ENCODE measurements at places on chromosomes 13 and 19. TPM values are rescaled to one million over a fixed set of nuclear protein-coding genes. Genes with fewer than 3 reads are reported as not detected.

The SERTM1 gene
- not detected for total RNA-seq

- no peak overlapping the region for H3K4me3 ChIP-seq
- no peak for DNase-seq
- no peaks in the 10 kb centered on the region for H3K27me3 ChIP-seq
Measured at GRCh38 chr13:66265371-66265770, 964.8 kb downstream of the PCDH9 start.

The CGB2 gene
- not detected for total RNA-seq

- H3K27ac ChIP-seq: no peak overlapping the region
- H3K4me1 ChIP-seq: no peaks in the 10 kb centered on the region
- H3K27me3 ChIP-seq: no peaks in the 10 kb centered on the region
- no peak for DNase-seq
- no peaks in the 10 kb centered on the region for H3K36me3 ChIP-seq
- no peak overlapping the region for H3K4me3 ChIP-seq
Measured at GRCh38 chr13:99819967-99820366, 151.6 kb downstream of the ZIC5 start.

DNA sequence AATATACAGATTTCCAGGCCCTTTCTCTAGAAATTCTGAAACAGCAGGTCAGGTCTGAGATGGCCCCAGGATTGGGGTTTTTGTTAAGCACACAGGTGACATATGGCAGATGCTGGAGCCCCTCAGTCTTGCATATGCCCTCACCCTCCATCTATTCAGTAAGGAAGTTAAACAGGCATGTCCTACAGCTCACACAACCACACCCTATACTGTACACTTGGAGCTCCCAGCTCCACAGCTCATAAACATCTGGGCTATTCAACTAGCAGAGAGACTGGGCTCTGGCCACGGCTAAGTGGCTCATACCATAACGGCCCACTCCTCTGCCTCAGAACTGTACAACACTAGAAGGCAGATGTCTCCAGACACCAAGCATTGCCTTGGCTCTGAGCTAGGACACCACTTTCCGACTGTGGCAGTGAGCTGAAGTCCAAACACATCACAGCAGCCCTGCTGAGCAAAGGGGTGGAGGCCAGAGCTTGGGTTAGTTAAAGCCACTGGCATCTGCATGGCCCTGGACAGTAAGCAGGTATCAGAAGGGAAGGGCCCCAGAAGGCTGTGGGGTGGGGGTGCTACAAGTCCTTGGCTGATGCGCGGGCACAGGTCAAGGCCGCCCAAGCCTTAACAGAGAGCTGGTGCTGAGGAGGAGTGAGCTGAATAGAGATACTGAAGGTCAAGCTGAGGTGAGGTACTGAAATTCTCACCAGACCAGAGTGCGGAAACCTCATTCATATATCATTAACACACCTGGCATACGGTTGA is 79.1 kb downstream of the ABCC4 start:
- no peak for DNase-seq
- no peaks in the 10 kb centered on the region for H3K27me3 ChIP-seq
- no peak overlapping the region for H3K4me3 ChIP-seq
- no peak overlapping the region for H3K27ac ChIP-seq

- H3K27me3 ChIP-seq: no peaks in the 10 kb centered on the region
- no peak overlapping the region for H3K4me3 ChIP-seq
- no peak for DNase-seq
- H3K4me1 ChIP-seq: no peaks in the 10 kb centered on the region
- H3K36me3 ChIP-seq: no peaks in the 10 kb centered on the region
Measured at GRCh38 chr13:53683608-53684007, 655.0 kb downstream of the OLFM4 start.

The UGGT2 gene
- total RNA-seq: 78.2 TPM

The KCNRG gene
- total RNA-seq: 4.0 TPM

DNA sequence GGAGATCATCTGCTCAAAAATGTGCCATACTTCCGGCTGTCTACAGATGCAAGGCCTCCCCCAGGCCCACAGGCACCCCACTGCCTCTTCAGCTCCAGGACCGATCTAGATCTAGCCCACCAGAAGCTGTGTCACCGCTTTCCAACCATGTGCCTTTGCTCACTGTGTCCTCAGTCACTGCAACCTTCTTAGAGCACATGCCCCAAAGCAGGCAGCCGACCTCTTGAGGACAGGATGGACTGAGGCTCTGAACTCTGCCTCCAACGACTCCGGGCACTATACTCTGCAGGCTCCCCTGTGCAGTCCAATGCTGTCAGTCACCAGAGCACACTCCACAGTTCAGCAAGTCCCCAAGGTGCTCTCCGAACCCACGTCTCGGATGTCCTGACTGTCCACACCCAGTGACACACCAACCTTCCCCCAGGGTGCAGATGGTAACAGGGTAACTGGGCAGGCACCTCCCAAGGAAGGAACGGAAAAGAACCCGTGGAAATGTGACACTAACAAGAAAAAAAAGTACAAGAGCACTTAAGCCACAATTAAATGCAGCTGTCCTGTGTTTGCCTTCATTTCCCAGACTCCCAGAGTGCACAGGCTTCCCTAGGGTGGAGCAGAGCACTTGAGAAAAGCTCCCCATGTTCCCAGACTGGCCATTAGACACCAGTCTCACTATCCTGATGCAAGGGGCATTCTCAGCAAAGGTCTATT is 4.8 kb downstream of the STK24 start:
- peak overlapping the region; percentile 75 for H3K27ac ChIP-seq
- DNase-seq: peak; percentile 86
- H3K4me1 ChIP-seq: peaks cover 55% of the 10 kb centered on the region
- no peaks in the 10 kb centered on the region for H3K27me3 ChIP-seq

- H3K27me3 ChIP-seq: peaks cover 7% of the 10 kb centered on the region
- no peak for DNase-seq
- H3K4me3 ChIP-seq: no peak overlapping the region
- H3K4me1 ChIP-seq: no peaks in the 10 kb centered on the region
- no peaks in the 10 kb centered on the region for H3K36me3 ChIP-seq
- H3K27ac ChIP-seq: no peak overlapping the region
Measured at GRCh38 chr19:42514449-42514848, 13.8 kb downstream of the CEACAM1 start.

GRCh38 chr19:39166571-39167391 is 30.0 kb upstream of the NCCRP1 start:
- peaks cover 10% of the 10 kb centered on the region for H3K36me3 ChIP-seq
- H3K4me3 ChIP-seq: no peak overlapping the region
- H3K4me1 ChIP-seq: no peaks in the 10 kb centered on the region
- H3K27ac ChIP-seq: no peak overlapping the region
- no peaks in the 10 kb centered on the region for H3K27me3 ChIP-seq

- H3K4me3 ChIP-seq: no peak overlapping the region
- H3K27me3 ChIP-seq: no peaks in the 10 kb centered on the region
- no peaks in the 10 kb centered on the region for H3K36me3 ChIP-seq
Measured at GRCh38 chr13:90542959-90543505, 804.5 kb upstream of the MIR17HG start.

The KLC3 gene
- 0.72 TPM for total RNA-seq

The ZNF506 gene
- total RNA-seq: 14.8 TPM

The GARIN5A gene
- total RNA-seq: 0.29 TPM

The SMAD9 gene
- total RNA-seq: 4.7 TPM

DNA sequence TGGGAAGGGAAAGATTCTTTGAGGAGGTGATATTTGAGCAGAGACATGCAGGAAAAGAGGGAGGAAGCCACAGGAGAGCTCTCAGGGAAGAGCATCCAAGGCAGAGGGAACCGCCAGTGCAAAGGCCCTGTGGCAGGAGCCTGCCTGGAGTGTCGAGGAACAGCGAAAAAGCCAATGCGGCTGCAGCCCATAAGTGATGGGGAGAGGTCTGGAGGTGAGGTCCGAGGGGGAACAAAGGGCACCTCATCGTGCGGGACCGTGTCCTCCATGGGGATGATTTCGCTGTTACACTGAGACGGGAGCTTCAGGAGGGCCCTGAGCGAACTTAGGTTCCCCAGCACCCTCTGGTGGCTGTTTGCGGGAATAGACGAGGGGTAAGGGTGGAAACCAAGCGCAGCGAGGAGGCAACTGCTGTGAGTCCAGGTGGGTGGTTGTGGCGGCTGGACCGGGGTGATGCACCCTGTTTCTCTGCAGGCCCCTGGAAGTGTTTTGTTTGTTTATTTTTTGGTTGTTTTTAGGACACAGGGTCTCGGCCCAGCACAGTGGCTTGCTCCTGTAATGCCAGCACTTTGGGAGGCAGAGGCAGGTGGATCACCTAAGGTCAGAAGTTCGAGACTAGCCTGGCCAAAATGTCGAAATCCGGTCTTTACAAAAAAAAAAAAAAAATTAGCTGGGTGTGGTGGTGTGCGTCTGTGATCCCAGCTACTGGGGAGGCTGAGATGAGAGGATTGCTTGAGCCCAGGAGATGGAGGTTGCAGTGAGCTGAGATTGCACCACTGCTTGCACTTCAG is 5.9 kb upstream of the EHD2 start:
- H3K27me3 ChIP-seq: no peaks in the 10 kb centered on the region
- H3K4me3 ChIP-seq: no peak overlapping the region
- no peaks in the 10 kb centered on the region for H3K4me1 ChIP-seq
- peaks cover 6% of the 10 kb centered on the region for H3K36me3 ChIP-seq

DNA sequence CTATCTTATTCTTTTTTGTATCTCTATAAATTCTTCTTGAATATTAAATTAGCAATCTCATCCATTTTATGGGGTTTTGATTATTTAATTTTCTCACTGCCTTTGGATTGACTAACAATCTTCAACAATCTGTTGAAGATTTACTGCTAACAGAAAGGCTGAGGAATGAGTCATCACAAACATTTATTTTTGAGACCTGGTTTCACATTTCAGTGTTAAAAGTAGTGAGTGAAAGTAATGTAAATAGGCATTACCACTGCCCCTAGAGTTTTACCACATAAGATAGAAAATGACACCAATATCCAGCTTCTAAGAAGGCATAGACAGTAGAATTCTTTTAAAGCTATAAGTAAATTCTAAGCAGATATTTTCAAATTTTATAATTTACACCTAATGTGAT is 472.8 kb downstream of the OLFM4 start:
- H3K36me3 ChIP-seq: no peaks in the 10 kb centered on the region
- no peak overlapping the region for H3K4me3 ChIP-seq
- H3K27ac ChIP-seq: no peak overlapping the region
- H3K4me1 ChIP-seq: no peaks in the 10 kb centered on the region

The ZMYM5 gene
- 21.8 TPM for total RNA-seq

GRCh38 chr13:48448285-48448958 is 35.5 kb upstream of the LPAR6 start:
- no peak for DNase-seq
- H3K4me1 ChIP-seq: peaks cover 29% of the 10 kb centered on the region
- peak overlapping the region; percentile 50 for H3K27ac ChIP-seq

DNA sequence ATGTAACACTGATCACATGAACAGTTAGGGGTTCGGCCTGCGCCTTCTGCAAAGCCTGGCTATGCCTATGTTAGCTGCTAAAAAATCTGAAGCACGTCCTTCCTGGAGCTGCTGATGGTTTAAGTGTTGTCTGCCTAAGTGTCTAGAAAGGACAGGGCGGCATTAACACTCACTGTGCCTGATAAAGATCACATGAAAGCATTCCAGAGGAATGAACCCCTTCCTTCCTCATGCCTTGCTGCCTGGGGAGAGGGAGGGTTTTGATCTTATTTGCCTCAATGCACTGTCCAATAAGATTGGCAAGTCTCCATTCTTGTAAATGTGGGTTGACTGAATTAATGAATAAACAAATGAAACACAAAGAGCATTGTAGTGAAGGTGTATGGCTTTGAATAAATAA is 5.2 kb downstream of the DOCK9 start:
- no peak overlapping the region for H3K27ac ChIP-seq
- H3K4me3 ChIP-seq: no peak overlapping the region
- H3K36me3 ChIP-seq: no peaks in the 10 kb centered on the region
- no peaks in the 10 kb centered on the region for H3K27me3 ChIP-seq

GRCh38 chr13:27978301-27978968 is 9.3 kb upstream of the CDX2 start:
- no peak overlapping the region for H3K27ac ChIP-seq
- H3K4me3 ChIP-seq: no peak overlapping the region
- H3K36me3 ChIP-seq: no peaks in the 10 kb centered on the region
- H3K27me3 ChIP-seq: peaks cover 94% of the 10 kb centered on the region
- H3K4me1 ChIP-seq: no peaks in the 10 kb centered on the region

GRCh38 chr13:107753291-107753690 is 462.0 kb downstream of the LIG4 start:
- H3K27me3 ChIP-seq: no peaks in the 10 kb centered on the region
- H3K36me3 ChIP-seq: no peaks in the 10 kb centered on the region
- H3K27ac ChIP-seq: no peak overlapping the region
- no peaks in the 10 kb centered on the region for H3K4me1 ChIP-seq

- no peaks in the 10 kb centered on the region for H3K27me3 ChIP-seq
- H3K4me1 ChIP-seq: no peaks in the 10 kb centered on the region
- H3K4me3 ChIP-seq: no peak overlapping the region
- no peak for DNase-seq
Measured at GRCh38 chr13:88862095-88862620, 1191.0 kb downstream of the SLITRK5 start.

The GRIK5 gene
- under 0.01 TPM for total RNA-seq

GRCh38 chr19:57010541-57010940 is 109.2 kb upstream of the USP29 start:
- H3K36me3 ChIP-seq: no peaks in the 10 kb centered on the region
- no peak for DNase-seq
- H3K4me3 ChIP-seq: no peak overlapping the region
- no peaks in the 10 kb centered on the region for H3K27me3 ChIP-seq

The POU4F1 gene
- total RNA-seq: not detected

DNA sequence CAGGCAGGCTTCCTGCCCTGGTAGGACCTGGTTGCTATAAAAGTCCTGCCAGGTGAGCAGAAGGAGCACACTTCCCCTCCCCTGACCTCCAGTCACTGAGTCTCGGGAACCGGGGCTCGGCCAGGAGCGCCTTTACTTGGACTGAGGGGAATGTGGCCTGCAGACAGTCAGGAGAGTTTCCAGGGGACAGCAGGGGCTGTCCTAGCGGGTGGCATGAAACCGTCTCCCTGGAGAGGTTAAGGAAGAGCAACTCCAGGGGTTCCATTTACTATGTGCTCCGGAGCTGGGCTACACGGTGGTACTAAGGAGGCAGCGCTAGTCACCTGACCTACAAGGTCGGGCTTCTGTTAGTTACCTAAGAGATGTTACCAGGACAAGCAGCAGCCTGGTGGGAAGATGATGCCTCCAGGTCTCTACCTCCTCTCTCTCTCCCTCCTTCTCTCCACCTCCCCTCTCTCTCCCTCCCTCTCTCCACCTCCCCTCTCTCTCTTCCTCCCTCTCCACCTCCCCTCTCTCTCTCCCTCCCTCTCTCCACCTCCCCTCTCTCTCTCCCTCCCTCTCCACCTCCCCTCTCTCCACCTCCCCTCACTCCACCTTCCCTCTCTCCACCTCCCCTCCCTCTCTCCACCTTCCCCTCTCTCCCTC is 4.1 kb upstream of the CNOT3 start:
- H3K36me3 ChIP-seq: peaks cover 22% of the 10 kb centered on the region
- H3K27ac ChIP-seq: no peak overlapping the region
- no peaks in the 10 kb centered on the region for H3K27me3 ChIP-seq
- no peak for DNase-seq
- H3K4me3 ChIP-seq: no peak overlapping the region

The ZIK1 gene
- total RNA-seq: 11.2 TPM

Measured in osteoblast (primary cell).